ENCODE measurements at places on chromosomes 6 and 20. TPM values are rescaled to one million over a fixed set of nuclear protein-coding genes. Genes with fewer than 3 reads are reported as not detected.

The CFAP206 gene
- total RNA-seq, result not detected

The COL21A1 gene
- 0.65 TPM for total RNA-seq

The CAGE1 gene
- total RNA-seq, result not detected

The WFDC10B gene
- not detected for total RNA-seq

The GCNT2 gene
- 13.2 TPM for total RNA-seq

The NKX2-2 gene
- not detected for total RNA-seq

The STX11 gene
- 2.0 TPM for total RNA-seq

The AKAP12 gene
- 9.9 TPM for total RNA-seq

The KCNK15 gene
- 0.79 TPM for total RNA-seq

The TRIM15 gene
- total RNA-seq, result not detected

The MATN4 gene
- not detected for total RNA-seq

The MICB gene
- total RNA-seq, result 0.83 TPM

The TAGAP gene
- total RNA-seq, result 0.54 TPM

The INSM1 gene
- not detected for total RNA-seq

The ETV7 gene
- total RNA-seq, result not detected

The PAK5 gene
- not detected for total RNA-seq

The MUCL3 gene
- total RNA-seq, result not detected

Data from psoas muscle (tissue), 8 donors.